ENCODE measurements at places on chromosomes 16 and 17.

- no peak for DNase-seq
These were observed 21.5 kb upstream of the ABCA5 start for GRCh38 chr17:69348429-69348828.

DNA sequence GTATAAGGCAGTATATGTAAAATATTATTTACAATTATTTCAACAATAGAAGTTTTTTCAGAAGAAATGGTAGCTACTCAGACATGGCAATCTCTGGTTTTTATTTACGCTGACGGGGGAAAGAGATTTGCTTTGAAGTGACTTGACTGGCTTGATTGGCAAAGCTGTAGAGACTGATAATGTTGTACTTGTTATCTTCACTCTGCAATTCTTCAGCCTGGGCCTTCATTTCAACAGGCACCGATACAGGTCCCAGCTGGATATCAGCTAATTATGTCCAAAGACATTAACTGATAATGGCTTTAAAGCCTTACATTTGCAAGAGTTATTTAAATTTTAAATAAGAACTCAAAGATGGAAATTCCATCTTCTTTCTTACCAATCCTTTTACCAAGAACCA, 151.4 kb upstream of the HS3ST3A1 start:
- no peak for DNase-seq

DNA sequence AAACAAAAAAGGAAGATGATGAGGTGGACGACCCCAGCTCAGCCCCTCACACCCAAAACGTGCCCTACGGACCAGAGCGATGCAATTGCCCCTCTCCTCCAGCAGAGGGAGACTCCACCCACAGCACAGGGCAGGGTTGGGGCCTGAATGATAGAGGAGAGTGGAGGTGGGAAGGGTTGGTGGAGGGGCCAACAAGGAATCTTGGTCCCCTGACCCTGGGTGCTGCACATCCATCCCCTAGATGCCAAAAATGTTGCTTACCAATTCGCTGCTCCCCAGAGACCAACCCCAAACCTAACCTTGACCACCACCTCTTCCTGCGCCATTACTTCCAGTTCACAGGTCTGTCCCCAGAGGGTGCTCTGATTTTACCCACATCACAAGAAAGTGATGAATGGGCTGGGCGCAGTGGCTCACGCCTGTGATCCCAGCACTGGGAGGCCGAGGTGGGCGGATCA, 12.9 kb downstream of the P2RX5 start:
- peak; percentile 70 for DNase-seq

DNA sequence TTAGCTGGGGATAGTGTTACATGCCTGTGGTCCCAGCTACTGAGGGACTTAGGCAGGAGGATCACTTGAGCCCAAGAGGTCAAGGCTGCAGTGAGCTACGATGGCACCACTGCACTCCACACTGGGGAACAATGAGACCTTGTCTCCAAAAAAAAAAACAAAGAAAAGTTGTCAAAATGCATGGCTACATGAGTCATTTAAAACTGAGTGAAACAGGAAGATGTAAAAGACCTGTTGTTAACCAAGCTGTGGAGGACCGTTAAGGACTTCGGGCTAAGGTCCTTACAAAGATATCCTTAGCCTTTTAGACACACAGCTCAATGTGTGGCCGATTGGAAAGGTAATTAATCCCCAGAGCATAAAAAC, 25.1 kb downstream of the ZP2 start:
- no peak for DNase-seq

GRCh38 chr17:63622574-63623390, 565 bp downstream of the MAP3K3 start:
- DNase-seq: peak; percentile 78

GRCh38 chr17:7354262-7354843, 603 bp upstream of the TMEM95 start:
- DNase-seq: peak; percentile 42

DNA sequence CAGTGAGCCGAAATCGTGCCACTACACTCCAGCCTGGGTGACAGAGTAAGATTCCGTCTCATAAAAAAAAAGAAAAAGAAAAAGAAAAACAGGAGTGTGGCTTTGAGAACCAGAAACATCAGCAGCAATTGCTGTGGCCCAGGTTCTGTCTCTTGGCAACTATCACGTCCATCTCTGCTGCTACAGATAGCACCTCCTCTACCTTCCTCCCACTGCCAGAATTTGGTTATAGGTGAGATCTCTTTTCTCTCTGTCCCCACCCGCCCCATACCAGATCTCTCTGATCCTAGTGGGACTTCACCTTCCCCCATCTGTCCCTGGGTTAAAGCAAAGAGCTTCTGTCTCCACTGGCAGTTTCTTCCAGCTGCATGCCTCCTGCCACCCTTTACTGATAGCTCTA, 3.1 kb downstream of the TLCD2 start:
- no peak for DNase-seq

- no peak for DNase-seq
These were observed 14.0 kb downstream of the METTL9 start for GRCh38 chr16:21613361-21613760.

GRCh38 chr17:50778471-50778870, 11.2 kb upstream of the ANKRD40CL start:
- no peak for DNase-seq

DNA sequence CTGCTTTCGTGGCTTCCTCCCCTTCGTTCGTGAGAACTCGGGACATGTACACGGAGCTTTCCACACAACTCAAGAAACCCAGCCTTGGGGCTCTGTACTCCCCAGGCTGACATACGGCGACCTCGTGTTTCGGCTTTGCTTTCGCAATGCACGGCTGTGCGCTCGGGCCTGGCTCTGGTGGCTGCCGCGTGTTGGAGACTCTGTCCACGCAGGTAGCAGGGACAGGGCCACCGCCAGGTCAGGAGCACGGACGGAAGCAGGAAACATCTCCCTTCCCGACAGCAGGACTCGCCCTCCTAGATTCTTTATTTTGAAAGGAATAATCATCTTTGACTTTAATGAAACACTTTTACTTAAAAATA, 17.3 kb downstream of the UTS2R start:
- no peak for DNase-seq

DNA sequence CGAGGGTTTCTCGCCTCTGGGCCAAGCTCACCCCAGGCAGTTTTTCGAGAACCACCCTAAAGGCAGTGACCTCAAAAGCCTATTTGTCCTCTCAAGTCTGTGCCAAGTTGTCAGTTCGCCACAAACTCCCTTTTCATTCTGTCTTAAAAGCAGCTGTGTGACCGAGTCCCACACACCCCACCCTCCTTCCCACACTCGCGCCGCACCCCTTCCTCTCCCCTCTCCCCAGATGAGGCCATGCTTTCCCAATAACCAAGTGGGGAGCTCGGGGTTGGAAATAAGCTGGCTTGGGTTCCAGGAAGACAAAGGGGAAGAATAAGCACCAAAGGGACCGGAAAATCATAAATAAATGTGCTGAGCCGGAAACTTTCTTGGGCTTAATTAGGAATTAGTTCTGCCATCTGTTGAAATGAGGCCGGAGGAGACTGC, 36.7 kb downstream of the GRIN2C start:
- no peak for DNase-seq

DNA sequence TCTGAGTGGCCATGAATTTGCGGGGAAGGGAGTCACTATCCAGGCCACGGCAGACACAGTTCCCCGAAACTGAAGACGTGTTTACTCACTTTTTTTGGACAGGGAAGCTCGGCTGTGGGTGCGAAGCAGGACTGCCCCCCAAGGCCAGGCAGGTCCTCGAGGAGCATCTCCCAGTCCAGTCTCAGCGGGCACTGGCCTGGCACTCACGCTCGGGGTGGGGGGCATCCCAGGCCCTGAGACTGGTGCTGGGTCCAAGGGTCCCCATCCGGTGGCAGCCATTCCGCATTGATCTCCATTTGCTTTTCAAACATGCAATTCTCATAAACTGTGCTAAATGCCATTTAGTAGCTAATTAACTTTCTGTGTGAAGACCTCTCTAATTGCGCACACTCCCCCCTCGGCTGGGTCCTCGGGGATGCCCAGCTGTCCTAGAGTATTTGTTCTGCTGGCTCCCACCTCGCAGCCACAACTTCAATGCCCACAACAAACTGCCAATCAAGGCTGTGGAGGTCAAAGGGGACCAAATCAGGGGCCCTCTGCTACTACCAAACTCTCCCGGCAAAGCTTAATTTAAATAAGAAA, 50.2 kb downstream of the TBC1D16 start:
- DNase-seq: no peak

- no peak for DNase-seq
These were observed 25.9 kb downstream of the NKD1 start for GRCh38 chr16:50573947-50574744.

- no peak for DNase-seq
These were observed 34.1 kb downstream of the NQO1 start for GRCh38 chr16:69691980-69692911.

- DNase-seq: no peak
These were observed 167.1 kb upstream of the KIF2B start for GRCh38 chr17:53655591-53655990.

DNA sequence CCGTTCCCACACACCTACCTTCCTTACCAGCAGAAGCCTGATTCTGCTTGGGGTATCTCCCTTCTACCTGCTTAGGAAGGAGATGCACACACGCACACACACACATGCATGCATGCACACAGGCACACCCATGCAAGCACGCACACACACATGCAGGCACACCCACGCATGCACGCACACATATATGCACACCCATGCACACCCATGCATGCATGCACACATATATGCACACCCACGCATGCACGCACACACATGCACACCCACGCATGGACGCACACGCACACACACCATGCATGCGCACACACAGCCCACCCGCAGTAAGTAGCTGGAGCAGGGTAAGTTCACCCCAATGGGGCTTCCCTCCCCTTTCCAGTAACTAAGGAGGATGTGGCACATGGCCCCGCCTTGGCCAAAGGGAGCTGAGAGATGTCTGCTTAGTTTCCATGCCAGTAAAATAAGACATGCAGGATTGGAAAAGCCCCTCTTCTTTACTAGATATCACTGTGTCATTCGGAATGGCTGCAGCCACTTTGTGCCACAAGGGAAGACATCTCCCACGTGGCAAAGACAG, 33.7 kb downstream of the ADCY9 start:
- peak; percentile 16 for DNase-seq

- no peak for DNase-seq
These were observed 309.3 kb downstream of the SLC39A11 start for GRCh38 chr17:72782985-72783701.

DNA sequence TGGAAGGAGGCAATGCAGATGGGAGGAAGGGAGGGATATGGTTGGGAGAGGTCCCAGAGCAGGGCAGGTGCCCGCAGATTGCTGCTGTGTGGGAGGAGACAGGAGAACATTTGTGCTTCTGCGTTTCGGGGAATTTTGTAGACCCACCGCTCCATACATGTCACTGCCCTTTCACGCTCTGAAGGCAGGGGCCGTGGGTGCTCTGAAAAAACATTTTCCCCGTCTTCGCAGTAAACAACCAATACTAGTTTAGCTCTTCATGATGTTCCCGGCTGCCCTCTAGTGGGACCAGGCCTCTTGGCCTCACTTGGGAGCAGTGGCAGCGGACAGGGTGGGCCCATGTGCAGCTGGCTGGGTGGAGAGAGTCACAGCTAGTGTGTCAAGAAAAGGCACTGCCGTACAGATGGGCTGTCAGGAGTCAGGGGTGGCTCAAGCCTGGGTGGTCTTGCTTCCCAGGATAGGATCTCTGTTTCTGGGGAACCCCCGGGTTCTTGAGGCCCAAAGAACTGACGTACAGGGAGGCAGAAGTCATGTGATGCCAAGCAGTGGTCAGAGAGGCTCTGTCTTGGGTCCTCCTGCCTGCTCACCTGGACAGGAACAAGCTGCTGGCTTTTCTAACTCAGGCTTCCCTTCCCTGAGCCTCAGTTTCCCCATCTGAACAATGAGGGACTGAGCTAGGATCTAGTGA, 46.5 kb upstream of the CPNE2 start:
- no peak for DNase-seq

DNA sequence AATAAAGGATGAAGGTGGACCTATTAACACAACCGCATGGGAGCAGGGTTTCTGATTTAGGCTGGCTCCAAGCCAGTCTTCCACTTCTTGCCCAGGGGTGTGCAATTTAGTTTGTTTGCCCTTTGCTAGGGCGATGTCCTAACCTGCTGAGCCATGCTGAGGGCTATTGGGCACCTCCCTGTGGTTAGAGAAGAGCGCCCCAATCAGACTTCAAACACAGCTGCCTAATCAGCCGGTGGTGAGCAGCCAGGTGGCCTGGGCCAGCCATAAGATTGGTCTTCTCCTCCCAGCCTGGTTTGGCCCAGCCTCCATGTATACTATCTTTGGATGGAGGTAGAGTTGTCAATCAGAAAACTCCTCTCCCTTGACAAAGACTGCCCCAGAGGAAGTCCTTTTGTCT, 15.7 kb downstream of the TMEM94 start:
- DNase-seq: no peak

GRCh38 chr17:74744714-74745547, 3.5 kb upstream of the NHERF1 start:
- DNase-seq: peak; percentile 85

GRCh38 chr16:15857724-15858560, 1.1 kb upstream of the MYH11 start:
- peak; percentile 8 for DNase-seq

DNA sequence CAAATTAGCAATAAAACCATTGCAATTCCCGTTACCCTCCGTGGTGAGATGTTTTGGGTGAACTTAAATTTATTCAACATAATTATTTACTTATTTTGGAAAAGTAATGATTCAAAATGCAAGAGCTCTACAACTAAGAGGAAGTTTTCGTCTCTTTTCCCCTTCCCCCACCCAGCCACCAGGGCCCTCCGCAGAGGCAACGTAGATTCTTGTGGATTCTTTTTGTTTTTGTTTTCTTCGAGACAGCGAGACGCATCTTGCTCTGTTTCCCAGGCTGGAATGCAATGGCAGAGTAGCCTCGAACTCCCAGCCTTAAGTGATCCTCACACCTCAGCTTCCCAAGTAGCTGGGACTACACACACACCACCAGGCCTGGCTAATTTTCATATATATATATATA, 19.2 kb downstream of the CCDC40 start:
- DNase-seq: no peak

DNA sequence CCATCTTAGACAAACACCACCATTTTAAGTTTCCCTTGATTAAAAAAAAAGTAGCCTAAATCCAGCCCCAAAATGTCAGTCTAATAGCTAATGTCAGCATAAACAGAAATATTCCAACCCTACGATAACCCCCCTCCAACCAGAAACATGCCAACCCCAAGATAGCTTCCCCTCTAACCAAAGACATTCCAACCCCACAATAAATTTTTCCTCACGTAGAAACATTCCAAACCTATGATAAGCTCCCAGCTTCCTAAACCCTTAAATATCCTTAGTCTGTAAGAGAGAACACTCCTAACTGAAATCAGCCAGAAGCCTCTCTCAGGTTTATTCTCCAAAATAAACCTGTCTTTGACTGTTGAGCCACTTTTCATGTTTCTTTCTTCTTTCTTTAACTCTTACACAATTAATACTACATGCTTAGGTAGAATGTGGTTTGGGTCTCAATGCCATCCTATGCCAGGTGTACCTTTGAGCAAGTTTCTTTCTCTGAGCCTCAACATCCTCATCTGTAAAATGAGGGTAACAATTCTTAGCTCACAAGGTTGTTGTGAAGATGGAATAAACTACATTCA, 10.5 kb upstream of the KRT38 start:
- no peak for DNase-seq

Measured in activated T-cell treated with anti-CD3 and anti-CD28 coated beads, Interleukin-2, amount 50 U/mL, for 72 hours (primary cell).